ENCODE measurements at places on chromosomes 5 and 9. TPM values are rescaled to one million over a fixed set of nuclear protein-coding genes. Genes with fewer than 3 reads are reported as not detected.

The SLC6A3 gene
- total RNA-seq, result 0.67 TPM

The GTF3C4 gene
- total RNA-seq, result 20.5 TPM

The PALM2AKAP2 gene
- 14.1 TPM for total RNA-seq

The IFNA8 gene
- not detected for total RNA-seq

The PCDH1 gene
- total RNA-seq, result 76.2 TPM

GRCh38 chr5:14199902-14200301 lies 56.8 kb downstream of the TRIO start:
- no peak for DNase-seq

DNA sequence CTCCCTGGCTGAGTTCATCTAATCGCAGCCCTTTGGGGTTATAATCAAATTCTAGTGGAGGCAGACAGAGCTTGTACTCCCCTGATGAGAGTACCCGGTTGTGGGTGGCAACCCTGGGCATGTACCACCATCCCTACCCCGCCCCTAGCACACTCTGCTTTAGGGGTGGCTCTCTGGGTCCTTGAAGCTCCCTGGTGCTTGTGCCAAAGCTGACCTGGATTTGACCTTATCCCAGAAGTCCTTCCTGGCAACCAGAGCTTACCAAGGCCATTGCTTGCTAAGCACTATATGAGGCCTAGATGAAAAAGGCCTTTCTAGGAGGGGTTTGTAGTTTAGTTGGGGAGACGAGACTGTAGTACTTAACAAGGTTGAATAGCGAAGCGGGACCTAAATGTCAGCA lies 72.2 kb downstream of the RGS3 start:
- DNase-seq, result no peak

DNA sequence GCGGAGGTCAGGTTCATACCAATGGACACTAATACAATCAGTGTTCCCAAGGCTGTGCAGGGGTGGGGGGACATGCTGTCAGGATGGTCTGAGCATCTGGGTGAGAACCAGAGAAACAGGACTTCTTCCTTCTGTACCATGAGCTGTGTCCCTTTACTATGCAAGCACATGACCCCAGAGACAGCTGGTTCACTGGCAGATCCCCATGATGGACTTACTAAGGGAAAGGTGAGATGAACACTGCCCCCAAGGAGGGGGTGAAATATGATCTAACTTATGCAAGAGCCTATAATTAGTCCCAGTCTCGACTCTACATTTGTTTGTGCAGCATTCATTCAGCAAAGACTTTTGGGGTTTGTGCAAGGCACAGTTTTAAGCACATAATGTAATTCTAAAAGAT lies 91.4 kb downstream of the LIFR start:
- DNase-seq, result no peak

DNA sequence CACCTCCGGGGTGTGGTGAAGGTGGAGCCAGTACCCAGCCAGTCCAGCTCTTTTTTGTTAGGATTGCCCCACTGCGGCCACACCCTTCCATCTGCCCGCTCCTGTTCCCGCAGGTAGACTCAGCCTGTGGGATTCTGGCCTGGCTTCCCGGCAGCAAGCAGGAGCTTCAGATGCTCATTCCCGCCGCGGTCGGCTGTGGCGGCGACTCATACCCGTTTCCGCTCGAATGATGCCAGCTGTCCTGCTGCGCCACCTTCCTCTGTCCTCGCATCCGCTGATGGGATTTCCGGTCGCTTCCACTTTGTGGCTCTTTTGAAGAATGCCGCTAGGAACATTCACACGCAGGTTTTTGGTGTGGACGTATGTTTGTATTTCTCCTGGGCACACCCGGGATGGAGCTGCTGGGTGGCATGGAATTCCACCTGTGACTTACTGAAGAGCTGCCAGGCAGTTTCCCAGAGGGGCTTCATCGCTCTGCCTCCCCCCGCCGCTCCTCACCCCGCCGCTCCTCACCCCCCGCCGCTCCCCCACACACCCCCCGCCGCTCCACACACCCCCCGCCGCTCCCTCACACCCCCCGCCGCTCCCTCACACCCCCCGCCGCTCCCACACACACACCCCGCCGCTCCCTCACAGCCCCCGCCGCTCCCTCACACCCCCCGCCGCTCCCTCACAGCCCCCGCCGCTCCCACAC lies 60.3 kb downstream of the TENT4A start:
- DNase-seq, result no peak

DNA sequence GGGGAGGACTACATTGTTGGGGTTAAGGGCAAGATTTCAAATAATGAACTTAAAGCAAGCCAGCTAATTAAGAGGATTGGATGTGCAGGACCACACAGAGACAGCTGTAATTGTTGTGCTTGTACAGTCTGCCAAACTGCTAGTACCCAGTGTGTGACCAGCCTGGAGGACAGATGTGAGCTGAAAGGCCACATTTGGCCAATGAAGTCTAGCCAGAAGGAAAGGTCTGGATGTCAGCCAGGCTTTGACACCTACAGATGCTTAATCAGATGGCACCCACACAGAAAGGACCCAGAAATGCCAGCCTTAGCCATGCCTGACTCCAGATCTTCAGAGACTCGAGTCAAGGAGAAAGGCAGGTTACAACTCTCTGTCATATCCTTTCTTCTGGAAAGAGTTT lies 491.1 kb downstream of the KIF4B start:
- DNase-seq, result no peak

DNA sequence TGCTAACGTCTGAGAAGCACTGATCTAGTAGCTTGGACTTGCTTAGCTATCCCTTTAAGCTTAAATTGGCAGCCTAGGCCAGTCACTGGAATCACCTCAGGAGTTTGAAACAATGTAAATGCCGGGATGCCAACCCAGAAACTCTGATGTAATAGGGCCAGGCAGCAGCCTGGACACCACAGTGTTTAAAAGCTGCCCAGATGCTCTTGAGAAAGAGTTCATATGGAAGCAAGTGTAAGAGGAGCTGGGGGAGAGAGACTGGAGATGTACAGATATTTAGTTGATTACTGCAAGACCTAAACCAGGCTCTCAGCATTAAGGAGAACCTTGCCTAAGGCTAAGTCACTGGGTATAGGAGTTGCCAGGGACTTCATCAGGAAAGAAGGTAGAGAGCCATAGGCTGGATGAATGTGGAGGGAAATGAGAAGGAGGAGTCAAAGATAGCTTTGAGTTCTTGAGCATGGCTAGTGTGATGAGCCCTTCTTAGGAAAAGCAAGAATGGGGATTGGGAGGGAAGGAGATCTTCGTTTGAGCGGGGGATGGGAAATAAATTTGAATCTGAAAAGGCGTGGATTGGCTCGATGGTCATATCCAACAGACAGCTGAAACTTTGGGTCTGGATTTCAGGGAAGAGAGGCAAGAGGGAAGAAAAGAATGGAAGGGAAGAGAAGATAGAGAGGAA lies 392.9 kb upstream of the WWC1 start:
- no peak for DNase-seq

DNA sequence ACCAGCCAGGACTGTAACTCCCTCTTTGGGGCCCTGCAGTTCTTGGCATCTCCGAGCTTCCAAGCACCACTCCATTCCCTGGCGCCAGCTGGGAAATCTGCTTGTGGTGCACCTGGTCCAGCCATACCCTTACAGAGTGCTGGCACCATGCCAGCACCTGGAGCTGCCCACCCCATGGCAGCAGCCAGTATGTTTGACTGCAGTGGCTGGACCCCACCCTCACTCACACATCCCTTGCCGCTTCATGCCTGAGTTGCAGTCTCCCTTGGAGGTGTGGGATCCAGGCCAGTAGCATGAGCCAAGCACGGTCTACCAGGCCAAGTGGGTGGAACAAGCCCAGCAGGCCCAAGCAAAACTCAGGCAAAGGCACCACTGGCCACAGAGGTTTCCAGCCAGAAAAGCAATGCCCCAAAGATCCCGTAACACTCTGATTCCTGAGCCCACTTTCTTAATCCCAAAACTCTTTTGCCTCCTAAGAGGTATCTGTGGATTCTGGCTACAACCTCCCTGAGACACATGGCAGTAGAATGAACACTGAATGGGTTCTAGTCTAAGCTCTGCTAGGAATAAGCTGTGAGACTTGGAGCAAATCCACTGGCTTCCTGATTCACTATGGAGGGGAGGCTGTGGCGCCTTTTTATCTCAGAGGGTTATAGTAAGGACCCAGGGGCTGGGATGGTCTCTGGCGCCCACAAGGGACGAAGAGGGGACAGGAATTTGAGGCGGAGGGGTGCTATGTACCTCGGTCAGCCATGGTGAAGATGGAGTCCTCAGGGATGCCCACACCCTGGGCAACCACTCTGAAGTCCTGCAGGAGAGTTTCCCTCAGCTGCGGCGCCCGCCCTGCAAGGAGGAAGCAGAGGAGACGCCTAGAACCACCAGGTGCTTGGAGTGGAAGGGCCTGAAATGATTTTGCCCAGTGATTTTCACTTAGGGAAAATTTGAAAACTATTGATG lies 5.6 kb downstream of the AMBP start:
- DNase-seq, result peak; percentile 92

DNA sequence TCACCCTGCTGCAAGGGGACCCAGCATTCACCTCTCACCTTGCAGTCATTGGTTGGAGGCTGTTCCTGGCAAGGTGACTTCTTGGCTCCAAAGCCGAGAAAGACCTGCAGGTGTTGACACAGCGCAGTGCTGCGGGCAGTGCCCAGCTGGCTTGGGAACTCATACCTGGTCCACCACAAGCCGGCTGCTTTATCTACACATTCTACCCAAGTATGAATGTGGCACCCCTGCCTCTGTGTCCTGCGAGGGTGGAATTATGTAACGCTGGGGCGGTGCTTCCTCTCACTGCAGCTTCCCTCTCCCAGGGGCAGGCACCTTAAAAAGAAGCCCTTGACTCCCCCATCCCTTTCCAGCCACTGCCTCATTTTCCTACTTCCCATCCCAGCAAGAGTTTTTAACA lies 2.5 kb upstream of the ZMYND19 start:
- DNase-seq, result peak; percentile 85

DNA sequence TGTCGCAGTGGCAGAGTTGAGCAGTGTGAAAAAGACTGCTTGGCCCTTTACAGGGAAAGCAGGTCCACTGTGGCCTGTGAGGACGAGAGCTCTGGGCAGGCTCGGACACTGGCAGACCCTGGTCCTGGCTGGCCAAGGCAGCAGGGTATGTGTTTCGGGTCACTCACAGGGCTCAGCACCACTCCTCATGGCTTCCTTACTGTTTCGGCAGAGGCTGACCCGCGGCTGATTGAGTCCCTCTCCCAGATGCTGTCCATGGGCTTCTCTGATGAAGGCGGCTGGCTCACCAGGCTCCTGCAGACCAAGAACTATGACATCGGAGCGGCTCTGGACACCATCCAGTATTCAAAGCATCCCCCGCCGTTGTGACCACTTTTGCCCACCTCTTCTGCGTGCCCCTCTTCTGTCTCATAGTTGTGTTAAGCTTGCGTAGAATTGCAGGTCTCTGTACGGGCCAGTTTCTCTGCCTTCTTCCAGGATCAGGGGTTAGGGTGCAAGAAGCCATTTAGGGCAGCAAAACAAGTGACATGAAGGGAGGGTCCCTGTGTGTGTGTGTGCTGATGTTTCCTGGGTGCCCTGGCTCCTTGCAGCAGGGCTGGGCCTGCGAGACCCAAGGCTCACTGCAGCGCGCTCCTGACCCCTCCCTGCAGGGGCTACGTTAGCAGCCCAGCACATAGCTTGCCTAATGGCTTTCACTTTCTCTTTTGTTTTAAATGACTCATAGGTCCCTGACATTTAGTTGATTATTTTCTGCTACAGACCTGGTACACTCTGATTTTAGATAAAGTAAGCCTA lies 15.7 kb downstream of the SQSTM1 start:
- no peak for DNase-seq

DNA sequence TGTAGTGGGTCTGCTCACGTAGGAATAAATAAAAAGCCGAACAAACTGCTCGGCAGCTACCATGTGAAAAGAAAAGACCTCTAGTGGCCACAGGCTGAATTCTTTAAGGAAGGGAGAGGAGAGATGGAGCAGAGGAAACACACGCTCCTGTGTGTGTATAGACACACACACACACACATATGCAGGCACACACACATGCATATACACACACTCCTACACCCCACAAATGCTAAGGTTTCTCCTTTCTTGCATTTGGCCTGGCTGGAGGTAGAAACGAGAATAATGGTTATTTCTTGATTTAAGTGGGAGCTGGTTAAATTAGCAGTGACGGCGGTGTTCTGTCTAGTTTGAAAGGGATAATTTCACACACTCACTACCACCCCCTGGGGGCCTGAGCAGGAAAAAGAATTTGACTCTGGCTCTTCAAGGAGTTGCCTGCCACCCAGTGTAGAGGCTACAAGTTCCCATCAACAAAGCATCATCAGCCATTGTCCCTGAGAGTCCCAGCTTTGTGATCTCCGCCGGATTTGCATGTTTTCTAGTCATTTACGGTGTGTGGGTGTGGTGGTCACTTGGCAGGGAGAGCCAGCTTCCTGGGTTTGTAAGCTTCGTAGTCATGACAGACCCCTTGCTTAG lies at the start of gene INSYN2B:
TSS of gene INSYN2B (minus strand) at position 78 of the 636 bp plus-strand sequence. CDS start 96,597 bp downstream, outside the sequence.
- peak; percentile 75 for DNase-seq

GRCh38 chr5:111509119-111509518 lies 3.2 kb downstream of the STARD4 start:
- DNase-seq, result no peak

DNA sequence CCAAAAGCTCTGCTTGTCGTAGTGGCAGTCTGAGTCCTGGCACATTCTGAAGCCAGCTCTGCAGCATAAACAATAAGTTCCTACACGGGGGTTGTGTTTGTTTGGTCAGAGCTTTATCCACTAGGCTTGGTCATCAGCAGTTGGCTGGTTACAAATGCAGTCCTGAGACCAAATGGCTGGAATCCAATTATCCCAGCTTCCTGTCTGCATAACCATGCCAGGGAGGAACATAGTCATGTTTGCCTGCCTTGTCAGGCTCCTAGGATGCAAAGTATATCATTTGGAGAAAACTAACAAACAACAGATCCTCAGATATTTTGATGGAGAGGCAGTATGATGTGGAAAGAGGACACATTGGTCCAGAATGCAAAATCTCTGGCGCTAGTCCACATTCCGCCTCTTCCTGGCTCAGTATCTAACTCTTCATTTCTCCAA lies 85.8 kb downstream of the FBXO38 start:
- DNase-seq, result peak; percentile 13

DNA sequence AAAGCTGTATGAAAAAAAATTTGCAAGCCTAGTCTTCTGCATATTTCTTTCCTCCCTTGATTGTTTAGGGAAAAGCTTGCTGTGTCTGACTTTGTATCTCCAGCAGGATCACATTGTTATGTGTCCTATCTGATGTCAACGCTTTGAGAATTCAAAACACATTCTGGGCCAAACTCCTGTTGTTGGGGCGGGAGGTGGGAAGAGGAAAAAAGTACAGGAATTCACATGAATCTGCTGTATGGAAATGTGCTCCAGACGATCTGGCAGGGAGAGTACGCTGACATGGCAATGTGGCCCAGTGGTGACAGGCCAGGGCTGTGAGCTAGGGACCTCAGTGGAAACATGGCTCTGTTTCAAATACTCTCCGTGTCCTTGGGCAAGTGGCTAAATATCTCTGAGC lies 87.4 kb upstream of the GNA14 start:
- no peak for DNase-seq

DNA sequence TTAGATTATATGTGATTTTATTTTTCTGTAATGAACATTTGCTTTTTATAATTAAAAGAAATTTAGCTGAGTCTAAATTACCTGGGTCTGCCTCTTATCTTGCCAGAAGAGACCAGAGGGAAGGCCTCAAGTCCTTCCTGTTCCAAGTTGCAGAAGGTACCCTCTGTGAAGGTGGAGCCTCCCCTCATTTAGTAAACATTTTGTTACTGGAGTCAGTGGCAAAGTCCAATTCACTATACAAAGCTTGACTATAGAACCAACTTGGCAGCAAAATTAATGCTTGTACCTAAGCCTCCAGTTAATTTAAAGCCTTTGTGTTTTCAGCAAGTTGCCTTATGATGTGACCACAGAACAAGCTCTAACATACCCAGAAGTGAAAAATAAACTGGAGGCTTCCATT lies 42.8 kb upstream of the F2R start:
- DNase-seq, result no peak

GRCh38 chr5:69489246-69489645 lies 3.3 kb upstream of the OCLN start:
- DNase-seq, result no peak

GRCh38 chr9:98750364-98751060 lies 41.8 kb upstream of the GABBR2 start:
- DNase-seq, result no peak
